ENCODE measurements at places on chromosomes 4 and X.

DNA sequence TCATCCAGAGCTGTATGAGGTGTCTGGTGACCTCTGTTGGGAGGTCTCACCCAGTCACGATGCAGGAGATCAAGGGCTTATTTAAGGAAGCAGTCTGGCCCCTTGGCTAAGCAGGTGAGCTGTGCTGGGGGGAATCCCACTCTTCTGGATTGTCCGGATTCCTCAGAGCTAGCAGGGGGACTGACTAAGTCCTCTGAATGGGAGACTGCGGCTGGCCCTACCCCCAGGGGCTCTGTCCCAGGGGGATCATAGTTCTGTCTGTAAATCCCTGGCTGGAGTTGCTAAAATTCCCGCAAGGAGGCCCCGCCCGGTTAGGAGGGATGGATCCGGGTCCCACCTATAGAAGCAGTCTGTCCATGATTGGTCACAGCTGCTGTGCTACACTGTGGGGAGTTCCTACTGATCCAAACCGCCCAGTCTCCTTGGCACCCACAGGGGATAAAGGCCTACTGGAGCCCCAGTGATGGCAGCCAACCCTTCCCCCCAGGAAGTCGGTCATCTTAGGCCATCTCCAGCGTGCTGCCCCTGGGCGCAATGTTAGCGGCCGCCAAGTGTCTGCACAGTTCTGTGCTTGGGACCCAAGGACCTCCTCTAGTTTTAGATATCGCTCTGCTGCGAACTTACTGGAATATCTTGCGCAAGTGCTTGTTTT is 118.2 kb upstream of the KLF8 start:
- DNase-seq = no peak

DNA sequence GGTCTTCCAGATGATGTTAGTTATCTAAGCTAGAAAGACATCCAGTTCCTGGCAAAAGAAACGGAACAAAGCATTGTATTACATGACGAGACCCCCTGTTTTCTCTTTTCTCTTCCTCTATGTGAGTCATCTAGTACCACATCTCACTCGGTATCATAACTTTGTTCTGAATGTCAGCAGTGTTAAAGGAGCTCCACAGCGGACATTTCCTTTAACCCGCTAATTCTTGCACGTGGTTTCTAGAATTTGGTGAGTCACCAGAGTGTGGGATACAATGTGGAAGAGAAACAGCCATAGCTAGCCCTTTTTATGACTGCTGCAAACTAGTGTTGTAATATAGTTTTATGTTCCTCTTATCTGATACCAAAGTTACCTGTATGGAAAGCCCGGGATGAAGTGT is 243.7 kb downstream of the TENM3 start:
- DNase-seq = no peak

DNA sequence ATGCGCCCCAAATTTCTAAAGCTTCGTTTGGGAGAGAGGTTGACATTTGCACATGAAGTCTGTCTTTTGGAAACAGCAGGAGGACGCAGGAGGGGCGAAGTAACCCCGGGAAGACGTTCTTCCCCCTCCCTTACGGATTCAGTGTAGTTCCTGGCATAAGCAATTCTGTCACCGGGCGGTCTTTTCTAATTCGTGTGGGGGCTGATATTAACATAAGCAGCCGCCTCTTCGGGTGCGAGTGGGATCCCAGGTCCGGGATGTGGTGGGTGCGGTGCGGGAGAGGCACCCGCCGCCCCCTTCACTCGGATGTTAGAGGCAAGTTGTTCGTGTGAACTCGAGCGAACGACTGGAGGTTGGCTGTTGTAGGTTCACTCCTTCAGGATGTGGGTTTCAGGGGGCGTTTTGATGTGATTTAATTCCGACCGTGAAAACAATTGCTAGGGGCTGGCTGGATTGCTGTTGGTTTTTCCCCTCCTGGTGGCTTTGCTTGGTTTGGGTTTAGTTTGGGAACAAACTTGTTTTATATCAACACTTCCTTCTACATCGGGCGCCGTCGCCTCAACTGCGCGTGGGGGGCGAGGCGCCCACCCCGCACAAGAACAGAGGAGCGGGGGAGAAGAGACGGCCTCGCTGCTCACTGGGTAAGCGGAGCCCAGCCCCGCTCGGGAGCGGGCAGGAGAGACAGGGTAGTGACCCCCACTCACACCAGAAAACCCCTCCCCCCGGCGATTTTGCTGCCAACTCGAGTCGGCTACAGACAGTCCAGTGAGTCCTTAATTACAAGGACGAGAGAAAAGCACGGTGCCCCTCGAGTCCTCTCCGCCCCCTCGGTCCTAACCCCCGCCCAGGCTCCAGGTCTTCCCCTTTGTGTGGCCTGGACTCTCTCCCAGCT is 2.9 kb upstream of the LEF1 start:
- peak; percentile 42 for DNase-seq

DNA sequence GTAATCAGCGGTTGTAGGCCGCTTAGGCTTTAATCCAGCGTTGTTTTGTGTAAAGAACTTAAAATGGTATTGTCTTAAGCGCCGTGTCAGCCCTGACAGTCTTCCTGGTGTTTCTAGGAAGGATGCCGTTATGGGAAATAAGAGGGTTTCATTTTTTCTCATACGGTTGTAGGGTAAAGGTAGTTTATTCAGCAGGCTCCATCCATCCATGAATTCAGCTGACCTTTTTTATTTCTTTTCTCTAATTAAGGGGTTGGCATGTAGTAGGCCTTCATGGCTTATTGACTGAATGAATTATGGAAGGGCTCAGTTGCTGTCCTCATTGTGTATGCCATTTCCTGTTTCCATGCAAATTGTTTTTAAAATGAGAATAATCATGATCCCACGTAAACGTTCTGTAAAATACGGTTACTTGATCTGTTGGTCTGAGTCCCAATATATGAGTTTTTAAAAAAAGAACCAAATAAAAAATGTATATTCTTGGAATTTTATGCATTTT is 693 bp downstream of the OCIAD1 start:
- peak; percentile 1 for DNase-seq

DNA sequence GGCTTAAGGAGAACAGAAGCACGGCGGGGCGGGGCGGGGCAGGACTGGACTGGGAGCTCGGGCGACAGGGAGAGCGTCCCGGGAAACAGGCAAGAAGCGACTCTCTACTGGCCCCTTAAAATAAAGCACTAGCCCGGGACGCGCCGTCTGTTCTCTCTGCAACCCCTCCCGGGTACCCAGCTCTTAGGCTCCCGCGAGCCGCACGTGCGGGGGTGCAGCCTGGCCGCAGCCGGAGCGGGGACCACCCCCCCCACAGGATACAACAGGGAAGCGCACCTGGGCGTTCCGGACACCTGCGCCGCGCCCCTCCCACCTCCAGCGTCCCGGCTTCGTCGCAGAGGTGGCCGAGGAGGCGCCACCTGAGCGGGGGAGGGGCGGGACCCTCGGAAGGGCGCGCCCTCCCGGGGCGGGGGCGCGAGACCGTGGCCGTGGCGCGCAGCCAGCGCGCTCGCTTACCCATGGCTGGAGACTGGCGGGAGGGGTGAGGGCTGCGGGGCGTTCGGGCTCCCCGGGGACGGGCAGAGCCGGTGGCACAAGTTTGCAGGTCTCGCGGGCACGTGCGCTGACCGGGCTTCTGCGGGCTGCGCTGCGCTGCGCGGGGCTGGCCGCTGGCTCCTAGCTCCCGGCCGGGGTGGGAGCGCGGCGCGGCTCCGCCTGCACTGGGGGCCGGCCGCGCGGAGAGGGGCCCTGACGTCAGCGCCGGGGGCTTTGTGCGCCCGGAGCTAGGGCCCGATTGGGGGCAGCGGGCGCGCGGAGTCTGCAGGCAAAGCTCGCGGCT is 91.5 kb downstream of the GEMIN8 start:
- no peak for DNase-seq

- DNase-seq = no peak
Observed at GRCh38 chrX:152932598-152933175, 34.8 kb downstream of the ZNF185 start.
